Stimulated activated CD8-positive, alpha-beta memory T cell treated with anti-CD3 and anti-CD28 coated beads, Interleukin-4, amount 100 ng/mL, for 1 hour (primary cell): ENCODE measurements at places on chromosomes 2 and 18.

- no peak for DNase-seq
These were observed 794.5 kb downstream of the DSC3 start for GRCh38 chr18:30248056-30248455.

GRCh38 chr2:144702051-144702450, 182.1 kb upstream of the ZEB2 start:
- DNase-seq, result no peak

GRCh38 chr2:30933496-30933895, 126.2 kb upstream of the CAPN13 start:
- DNase-seq, result no peak

GRCh38 chr2:104375206-104375605, 478.7 kb upstream of the POU3F3 start:
- DNase-seq, result no peak

GRCh38 chr2:208346756-208347155, 59.8 kb upstream of the PTH2R start:
- DNase-seq, result no peak

- DNase-seq, result no peak
These were observed 929 bp upstream of the CREG2 start for GRCh38 chr2:101388232-101388631.

GRCh38 chr2:165407466-165407865, 62.0 kb upstream of the CSRNP3 start:
- DNase-seq, result no peak

DNA sequence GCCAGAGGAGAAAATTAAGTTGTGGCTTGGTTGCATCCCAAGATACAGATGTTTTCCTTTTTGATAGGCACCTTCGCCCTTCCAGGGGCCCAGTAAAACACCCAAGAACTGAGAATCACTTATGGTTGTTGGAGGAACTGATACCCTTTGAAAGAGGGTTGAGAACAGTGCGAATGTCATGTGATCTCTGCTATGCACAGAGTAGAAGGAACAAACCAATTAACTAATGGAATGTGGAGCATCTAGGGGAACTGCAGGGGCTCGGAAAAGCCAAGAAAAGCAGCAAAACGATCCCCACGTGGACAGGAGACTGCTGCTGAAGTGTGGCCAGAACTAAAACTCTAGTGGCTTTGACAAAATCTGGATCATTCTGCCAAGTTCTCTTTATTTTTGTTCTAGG, 58.8 kb downstream of the APOB start:
- no peak for DNase-seq

- DNase-seq, result no peak
These were observed 42.4 kb downstream of the CYB5A start for GRCh38 chr18:74249181-74249968.

GRCh38 chr18:61894751-61895524, 2.1 kb upstream of the RNF152 start:
- DNase-seq, result no peak

DNA sequence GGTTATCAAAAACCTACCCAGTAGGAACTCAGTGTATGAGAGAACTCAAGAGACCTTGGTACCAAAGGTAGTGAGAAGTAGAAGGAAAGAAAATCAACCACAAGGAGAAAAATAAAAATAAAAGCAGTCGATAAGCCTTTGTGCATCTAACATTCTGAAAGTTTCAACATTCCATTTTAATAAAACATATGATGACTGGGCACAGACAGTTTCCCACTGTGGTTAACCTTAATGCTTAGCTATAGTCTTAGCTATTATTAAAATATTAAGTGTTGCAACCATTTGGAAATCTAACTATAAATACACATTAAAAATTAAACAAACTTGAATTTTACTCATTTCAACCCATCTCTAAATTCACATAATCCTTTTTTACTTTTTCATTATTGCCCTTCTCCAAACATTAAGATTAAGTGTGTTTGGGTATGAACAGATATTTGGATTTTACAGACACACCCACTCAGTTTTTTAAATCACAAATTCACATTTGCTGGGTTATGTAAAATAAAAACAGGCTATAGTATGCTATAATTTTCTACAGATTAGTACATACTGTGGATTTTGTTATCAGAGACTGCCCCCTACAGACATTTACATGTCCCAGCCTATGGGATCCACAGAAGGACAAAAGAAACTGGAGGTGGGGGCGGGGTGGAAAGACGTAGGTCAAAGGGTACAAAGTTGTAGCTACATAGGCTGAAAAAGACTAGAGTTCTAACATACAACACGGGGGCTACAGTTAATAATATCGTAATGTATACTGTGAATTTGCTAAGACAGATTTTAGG, 32.8 kb downstream of the SRBD1 start:
- no peak for DNase-seq

GRCh38 chr2:154143105-154143504, 271.4 kb downstream of the GALNT13 start:
- DNase-seq, result no peak

GRCh38 chr2:143623909-143624260, 494.7 kb downstream of the ARHGAP15 start:
- DNase-seq, result no peak

- DNase-seq, result no peak
These were observed 238.9 kb downstream of the FHOD3 start for GRCh38 chr18:36536426-36536825.

DNA sequence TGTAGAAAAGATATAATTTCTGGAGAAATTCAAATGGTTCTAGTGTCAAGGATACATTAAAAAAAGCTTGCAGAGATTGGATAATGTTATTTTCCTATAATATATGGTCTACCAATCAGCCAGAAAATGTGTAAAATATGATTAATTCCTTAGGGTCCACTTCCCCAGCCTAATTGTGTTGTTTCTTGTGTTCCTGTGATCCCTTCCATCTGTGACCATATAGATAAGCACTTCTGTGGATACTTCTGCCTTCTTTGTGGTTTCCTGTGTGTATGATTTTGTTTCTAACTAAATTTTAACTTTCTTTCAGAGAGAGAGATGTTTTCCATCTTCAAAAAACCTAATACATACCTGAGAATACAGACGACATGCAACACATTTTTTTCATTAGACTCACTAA, 367.1 kb upstream of the PIK3C3 start:
- DNase-seq, result no peak

DNA sequence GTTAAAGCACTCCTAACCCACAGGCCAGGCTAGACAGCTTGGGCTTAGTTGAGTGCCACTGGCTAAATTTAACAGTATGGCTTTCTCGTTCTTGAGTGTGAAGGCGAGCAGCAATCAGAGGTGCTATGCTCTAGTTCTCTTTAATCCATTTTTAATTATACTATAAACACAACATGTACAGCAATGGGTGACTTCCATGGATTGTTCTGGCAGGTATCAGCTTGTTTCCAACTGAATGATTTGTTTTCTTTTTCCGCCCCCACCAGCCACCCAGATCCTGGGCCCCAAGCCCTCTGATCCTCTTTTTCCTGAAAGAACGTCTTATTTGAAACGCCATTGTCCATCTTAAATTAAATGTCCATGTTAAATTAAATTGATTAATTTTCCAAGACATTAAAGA, 244.8 kb downstream of the IKZF2 start:
- no peak for DNase-seq

DNA sequence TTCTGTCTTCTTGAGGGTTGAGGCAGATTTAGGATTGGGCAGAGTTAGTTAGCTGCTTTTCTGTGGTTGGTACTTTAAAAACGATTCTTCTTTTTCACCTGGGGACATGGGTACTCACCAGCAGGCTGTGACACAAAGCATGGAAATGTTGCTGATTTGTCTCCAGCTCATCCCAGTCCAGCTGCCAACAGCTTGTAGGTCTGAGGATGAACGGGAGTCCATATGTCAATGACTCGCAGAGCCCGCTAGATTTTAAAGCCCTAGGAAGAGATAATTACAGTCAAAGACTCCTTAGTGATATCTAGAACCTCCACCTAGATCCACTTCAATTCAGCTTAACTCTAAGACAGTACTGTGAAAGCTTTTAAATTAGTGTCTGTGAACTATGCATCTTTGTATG, 20.8 kb downstream of the DOK1 start:
- no peak for DNase-seq

- DNase-seq, result no peak
These were observed 465.6 kb upstream of the POU3F3 start for GRCh38 chr2:104388296-104388695.

- no peak for DNase-seq
These were observed 96.7 kb upstream of the SIX3 start for GRCh38 chr2:44844651-44845270.

- no peak for DNase-seq
These were observed 169.2 kb upstream of the NABP1 start for GRCh38 chr2:191508738-191509137.

DNA sequence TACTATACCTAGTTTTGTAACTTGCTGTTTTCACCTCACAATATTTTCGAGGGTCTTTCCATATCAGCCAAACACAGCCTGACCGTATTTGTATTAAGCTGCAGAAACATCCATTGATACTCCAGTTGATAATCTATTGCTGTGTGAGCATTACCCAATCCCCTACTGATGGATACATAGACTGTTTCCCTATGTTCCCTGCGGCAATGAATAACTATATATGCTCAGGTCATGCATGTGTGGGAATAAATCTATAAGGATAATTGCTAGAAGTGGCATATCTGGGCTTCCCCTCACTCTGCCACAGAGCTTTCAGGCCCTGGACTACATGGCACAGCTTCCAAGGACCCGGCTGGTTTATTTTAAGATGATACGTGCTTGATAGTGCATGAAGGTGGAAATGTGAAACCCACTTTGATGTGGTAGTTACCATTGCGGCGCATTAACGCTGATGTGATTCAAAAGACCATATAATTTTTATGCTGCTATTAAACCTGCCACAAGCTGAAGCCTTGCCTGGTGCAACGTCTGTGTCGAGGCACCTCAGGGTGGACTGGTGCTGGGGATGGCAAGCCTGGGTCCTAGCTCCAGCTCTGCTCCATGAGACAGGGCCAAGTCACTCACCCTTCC, 130.8 kb upstream of the MSH6 start:
- no peak for DNase-seq

DNA sequence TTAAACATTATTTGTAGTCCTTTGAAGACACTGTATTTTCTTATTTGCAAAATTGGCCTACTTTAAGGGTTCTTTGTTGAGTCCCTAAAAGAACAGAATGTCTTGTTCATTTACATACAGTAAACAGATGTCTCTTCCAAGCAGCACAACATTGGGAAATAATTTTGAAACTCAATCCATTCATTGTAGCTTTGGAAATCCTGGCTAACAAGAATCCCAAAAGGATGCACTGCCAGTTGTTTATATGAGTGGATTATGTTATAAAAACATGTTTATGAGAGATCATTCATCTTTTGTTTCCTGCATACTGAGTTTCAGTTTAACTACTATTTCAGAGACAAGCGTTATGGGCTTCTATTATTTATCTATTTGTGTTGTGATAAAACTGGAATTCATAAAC, 499.3 kb downstream of the PID1 start:
- DNase-seq, result no peak
